Fibroblast of upper back skin (primary cell): ENCODE measurements at places on chromosomes 6 and 20.

DNA sequence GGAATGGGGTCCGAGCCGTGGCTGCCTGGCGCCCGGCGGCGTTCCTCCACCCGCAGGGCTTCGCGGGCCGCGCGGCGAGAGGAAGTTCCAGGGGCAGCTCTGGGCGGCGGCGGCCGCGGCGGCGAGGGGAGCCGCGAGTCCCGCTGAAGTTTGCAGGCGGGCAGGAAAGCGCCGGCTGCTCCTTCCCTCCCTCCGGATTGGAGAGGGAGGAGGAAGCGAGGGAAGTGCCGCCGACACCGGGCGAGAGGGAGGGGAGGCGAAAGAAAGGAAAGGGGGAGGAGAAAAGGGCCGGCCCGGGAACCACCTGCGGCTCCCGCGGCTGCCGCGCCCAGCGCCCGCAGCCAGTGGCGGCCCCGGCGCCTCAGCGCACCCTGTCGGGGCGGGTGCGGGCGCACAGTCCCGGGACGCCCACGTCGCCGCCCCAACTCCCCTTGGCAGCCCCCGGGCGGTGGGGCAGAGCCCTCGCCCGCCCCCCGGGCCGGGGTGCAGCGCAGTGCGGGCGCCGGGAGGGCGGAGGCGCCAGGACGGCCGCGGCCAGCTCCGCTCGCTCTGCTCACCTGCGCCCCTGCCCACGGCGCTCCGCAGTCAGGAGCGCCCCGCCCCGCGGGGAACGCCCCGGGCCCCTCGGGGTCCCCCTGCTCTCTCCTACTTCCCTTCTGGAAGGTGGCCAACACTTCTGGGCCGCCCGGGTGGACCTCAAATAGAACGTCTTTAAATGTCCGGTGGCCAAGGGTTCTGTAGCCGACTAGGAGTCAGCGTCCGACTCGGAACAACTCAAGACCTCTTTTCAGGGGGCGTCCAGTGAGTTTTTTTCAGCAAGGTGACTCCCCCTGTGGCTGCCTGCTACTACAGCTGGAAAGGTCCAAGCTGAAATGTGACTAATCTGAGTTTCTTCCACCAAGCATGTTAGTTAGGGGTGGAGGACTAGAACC is 80.3 kb upstream of the CCDC28A start:
- peak; percentile 57 for DNase-seq

DNA sequence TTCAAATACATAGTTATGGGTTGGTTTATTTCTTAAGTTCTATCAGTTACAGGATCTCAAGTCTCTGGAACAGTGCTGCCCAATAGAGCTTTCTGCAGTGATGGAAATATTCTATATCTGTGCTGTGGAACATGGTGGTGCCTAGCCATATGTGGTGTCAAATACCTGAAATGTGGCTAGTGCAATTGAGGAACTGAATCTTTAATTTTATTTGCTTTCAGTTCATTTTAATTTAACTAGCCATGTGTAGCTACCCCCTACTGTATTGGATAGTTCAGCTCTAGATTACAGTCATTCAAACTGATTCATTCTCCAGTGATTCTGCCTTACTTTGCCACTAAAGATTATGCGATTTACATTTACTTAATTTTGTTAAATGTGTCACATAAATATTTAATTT is 503.2 kb downstream of the CDKAL1 start:
- no peak for DNase-seq

GRCh38 chr6:26087284-26088115 is at the start of gene HFE:
Gene HFE, plus strand, starts transcription at chr6:26087429. Its CDS starts 12 bp downstream, at chr6:26087441.
- DNase-seq, result peak; percentile 64

DNA sequence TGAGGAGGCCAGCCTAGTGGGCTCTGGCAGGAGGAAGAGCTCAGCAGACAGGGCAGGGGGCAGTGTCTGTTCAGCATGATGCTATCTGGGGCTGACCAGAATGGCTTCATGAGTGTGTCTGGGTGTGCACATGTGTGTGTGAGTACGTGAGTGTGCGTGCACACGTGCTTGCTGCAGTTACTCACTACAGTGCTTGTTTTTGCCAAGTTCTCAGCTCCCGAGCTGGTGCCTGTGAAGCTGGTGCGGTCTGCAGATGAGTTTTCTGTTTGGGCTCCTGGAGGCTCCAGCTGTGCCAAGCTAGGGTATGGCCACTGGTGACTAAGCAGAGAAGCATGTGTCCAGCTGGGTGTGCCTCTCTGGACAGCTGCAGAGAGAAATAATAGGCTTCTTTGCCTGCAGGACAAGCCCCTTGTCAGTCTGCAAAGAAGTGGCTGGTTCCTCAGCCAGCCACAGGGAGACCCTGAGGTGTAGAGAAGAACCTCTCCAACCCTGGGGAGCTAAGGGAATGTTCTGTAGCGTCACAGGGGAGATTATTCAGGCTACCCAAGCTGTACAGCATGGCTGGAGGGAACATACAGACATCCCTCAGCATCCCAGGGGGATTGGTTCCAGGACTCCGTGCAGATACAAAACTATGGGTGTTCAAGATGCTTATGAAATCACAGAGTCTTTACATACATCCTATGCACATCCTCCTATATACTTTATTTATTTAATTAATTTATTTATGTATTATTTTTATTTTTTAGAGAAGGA is 40.2 kb upstream of the FAM50B start:
- DNase-seq, result peak; percentile 78

GRCh38 chr6:24494821-24495795 is at the start of gene ALDH5A1:
Gene ALDH5A1, plus strand, starts transcription at chr6:24494969. Its CDS starts 28 bp downstream, at chr6:24494997.
- peak; percentile 40 for DNase-seq

GRCh38 chr20:39042279-39043150 is 80.4 kb downstream of the DHX35 start:
- DNase-seq, result peak; percentile 53

DNA sequence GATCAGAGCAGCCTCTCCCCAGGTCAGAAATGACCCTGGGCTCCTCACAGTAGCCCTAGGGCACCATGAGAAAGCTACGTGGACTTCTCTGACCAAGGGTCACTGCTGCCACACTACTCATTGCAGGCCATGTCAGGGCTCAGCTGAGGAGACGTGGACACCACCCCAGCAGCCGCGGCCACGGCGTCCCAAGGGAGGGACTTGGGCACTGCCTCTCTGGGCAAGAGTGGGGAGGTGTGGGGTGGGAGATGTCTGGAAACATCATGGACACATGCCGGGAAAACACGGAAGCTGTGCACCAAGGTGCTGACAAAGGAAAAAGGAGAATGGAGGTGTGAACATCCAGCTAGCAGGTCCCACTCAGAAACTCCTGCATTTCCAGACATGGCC is 9.0 kb downstream of the GMEB2 start:
- DNase-seq, result no peak

GRCh38 chr6:15132167-15132566 is 113.7 kb upstream of the JARID2 start:
- no peak for DNase-seq

GRCh38 chr20:26214991-26215390 is 518.3 kb upstream of the ZNF337 start:
- DNase-seq, result no peak

GRCh38 chr6:111620169-111620568 is 14.5 kb upstream of the TRAF3IP2 start:
- no peak for DNase-seq

DNA sequence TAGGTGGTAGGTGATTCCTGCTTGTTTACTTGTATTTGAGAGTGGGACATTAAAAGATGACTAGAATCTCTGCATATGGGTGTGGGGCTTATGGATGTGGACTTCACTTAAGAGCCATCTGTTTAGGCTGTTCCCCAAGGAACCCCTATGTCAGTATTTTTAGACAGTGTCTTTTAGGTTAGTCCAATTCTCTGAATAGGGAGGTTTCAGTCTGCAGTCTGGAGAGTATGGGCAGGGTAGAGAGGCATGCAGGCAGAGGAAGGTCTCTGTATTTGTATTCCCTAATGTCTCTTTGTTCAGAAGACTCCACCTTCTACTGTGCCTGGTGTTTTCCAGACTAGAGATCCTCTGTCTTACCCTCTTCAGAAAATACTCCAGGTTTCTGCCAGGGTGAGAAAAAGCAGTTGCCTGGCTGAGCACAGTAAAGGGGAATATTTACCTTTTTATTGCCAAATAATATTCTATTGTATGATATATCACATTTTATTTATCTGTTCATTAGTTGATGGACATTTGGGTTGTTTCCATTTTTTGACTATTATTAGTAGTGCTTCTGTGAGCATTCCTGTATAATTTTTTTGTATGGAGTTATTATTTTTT is 19.1 kb downstream of the SLX4IP start:
- DNase-seq, result no peak

- no peak for DNase-seq
Measured at GRCh38 chr6:8382434-8382833, 52.9 kb downstream of the SLC35B3 start.
